Frontal cortex (tissue), 4 donors: ENCODE measurements at places on chromosomes 16 and 17. TPM values are rescaled to one million over a fixed set of nuclear protein-coding genes. Genes with fewer than 3 reads are reported as not detected.

GRCh38 chr16:28084209-28084608 lies 20.7 kb upstream of the GSG1L start:
- DNase-seq: no peak

Gene DHRS7C
- total RNA-seq: not detected

DNA sequence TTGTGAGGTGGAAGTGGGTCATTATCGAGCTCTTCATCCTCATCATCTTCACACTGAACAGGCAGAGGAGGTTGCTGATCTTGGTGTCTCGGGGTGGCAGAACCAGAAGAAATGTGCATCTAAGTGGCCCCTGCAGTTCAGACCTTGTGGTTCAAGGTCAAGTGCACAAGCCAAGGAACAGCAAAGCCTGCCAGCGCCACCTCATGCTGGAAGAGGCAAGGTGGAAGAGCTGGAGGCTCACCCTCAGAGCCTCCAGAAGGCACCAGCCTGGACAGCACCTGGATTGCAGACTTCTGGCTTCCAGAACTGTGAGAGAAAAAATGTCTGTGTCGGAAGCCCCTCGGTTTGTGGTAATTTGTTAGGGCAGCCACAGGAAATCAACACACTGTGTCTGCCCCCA lies 32.7 kb downstream of the IFT140 start:
- DNase-seq: no peak

DNA sequence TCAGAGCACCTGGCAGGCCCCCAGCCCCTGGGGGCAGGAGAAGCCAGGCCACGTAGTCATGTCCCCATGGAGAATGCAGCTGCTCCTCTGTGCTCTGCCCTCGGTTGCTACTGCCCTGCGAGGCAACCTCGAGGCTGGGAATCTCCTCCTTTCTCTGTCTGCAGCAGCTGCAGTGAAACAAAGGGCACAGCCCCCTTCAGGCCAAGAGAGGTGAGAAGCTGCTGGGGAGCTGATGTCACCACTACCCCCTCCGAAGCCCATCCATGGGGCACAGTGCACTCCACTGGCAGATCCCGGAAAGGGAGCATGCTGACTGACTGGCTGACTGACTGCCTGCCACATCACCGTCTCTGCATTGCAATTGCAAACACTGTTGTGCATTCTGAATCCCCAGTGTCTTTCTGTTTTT lies 103.7 kb downstream of the GRIN2A start:
- DNase-seq: no peak

DNA sequence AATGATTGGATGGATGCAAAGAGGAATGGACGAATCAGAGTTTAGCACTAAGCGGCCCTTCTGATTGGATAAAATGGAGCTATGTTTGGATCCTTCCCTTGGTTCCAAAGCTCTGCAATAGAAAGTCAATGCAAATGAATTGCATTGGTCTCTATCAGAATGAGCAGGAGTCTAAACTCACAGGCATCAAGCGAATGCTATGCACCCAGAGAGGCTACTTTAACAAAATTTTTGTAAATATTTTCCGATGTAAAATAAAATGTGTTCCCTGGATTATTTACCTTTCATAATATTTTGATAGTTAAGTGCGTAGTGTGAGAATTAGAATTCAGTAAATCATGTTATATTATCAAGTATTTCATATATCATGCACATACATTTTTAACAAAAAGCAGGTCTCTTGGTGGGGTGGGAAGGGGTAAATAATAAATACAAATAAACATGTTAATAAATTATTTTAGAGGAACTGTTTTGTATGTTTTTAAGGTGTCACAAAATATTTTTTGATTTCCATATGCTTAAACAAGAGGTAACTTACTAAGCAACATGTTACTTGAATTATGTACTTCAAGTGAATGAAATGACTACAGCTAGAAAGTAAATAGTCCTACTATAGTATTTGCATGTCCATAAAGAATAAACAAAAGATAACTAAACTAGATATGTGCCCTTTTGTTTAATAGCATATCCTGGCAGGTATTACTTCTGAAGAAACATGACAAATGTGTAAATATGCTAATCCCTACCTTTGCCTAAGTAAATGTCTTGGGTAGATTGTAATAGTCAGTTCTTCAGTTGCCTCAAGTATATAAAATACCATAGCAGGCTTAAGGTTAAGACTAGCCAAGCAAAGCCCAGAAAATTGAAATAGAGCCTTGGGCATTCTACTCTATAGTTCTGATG lies 4.4 kb upstream of the UNK start:
- DNase-seq: no peak

Gene ZNF688
- 7.3 TPM for total RNA-seq

Gene NCBP3
- total RNA-seq: 20.8 TPM

Gene MAP2K6
- 30.6 TPM for total RNA-seq

DNA sequence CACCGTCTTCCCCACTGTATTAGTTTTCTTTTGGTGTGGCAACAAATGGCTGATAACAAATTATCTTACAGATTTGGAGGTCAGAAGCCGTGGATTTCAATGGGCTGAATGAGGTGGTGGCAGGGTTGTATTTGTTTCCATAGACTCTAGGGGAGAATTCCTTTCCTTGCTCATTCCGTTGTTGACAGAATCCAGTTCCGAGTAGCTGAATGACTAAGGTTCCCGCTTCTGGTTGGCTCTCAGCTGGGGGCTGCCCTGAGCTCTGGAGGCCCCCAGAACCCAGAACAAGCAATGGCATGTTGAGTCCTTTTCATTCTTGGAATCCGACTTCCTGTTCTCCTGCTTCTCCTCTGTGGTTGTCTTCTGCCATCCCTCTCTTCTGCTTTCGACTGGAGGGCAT lies 280.4 kb downstream of the SNX29 start:
- no peak for DNase-seq

Gene P2RX1
- not detected for total RNA-seq

Gene IGF2BP1
- 0.82 TPM for total RNA-seq

DNA sequence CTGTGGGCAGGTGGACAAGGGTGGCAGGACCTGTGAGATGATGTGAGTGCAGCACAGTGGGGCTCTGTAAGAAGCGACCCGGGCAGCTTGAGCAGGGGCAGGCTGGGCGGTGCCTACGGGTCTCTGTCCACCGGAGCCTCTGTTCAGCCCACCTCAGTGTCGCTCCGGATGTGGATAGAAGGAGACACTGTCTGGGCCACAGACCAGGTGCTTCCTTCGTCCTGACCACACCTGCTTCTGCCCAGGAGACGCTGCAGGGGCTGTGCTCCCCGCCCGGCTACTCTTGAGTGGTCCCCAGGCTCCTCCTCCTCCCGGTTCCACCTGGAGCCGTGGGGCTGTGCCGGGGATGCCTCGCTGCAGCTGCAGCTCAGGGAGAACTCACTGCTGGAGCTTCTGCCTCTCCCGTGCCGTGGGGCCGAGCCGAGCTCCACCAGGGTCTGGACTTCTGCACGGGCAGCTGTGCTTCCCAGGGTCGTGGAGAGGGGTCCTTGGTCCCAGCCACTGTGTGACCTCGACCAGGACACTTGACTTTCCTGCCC lies 21.5 kb downstream of the METRNL start:
- DNase-seq: no peak

DNA sequence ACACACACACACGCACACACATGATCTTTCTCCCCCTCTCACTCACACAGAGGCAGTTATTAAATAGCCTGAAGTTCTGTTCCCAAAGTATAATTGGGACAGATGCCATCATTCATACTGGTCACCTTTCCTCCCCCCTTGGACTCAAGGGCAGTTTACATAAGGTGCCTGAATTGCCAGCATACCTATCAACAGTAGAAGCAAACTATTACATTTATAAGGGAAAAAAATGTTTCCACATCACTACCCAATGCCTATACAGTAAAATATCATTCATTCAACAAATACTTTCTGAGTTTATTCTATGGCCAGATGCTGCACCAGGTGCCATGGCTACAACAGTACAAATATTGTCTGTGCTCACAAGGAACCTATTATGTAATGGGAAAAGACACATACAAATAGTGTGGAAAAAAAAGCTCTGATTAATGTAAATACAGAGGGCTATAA lies 6.3 kb downstream of the CNTD1 start:
- DNase-seq: no peak

GRCh38 chr17:38656959-38657823 lies 17.6 kb downstream of the EPOP start:
- peak; percentile 52 for DNase-seq

Gene PRSS33
- total RNA-seq: not detected

GRCh38 chr16:46658925-46659324 lies 30.1 kb downstream of the VPS35 start:
- DNase-seq: no peak
